ENCODE measurements at places on chromosomes 13 and 19.

- DNase-seq = no peak
These were observed 782 bp upstream of the CA11 start for GRCh38 chr19:48646722-48647216.

GRCh38 chr19:16807549-16808284 lies 21.5 kb upstream of the SIN3B start:
- DNase-seq = no peak

- no peak for DNase-seq
These were observed 331.8 kb downstream of the FOXO1 start for GRCh38 chr13:40334616-40335015.

- no peak for DNase-seq
These were observed 19.8 kb upstream of the ZNF91 start for GRCh38 chr19:23415034-23415433.

DNA sequence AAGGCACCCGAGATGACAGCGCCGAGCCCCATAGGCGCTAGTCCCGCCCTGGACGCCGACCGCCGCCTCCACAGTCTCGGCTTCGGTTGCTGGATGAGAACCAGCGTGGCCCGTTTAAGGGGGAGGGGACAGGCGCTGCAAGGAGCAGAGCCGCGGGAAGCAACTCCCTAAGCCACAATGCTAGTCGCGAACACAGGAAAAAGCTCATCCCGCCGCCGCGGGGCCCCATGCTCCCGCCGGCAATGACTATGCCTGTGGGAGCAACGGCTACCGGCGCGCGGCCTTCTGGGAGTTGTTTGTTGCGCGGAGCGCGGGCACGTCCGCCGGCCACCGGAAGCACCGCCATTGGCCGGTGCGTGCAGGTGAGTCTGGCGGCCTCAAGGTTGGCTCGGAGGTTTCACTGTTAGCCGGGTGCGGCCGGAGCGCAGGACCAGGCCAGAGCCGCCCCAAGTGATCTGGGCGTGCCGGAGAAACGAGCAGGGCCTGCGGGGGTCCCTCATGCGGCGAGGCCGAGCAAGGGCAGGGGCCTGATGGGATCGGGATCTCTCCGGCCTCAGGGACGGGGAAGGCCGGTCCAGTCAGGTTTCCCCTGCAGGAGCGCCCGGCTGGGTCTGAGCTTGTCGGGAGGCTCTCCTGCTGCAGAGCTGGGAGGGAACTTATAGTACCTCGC lies at the start of gene ZNF544:
ZNF544 (plus strand) TSS at position 330 of the 670 bp plus-strand sequence. CDS start 15,110 bp downstream, outside the sequence.
- DNase-seq = peak; percentile 87

- no peak for DNase-seq
These were observed 52.8 kb downstream of the COL4A2 start for GRCh38 chr13:110359840-110360301.

DNA sequence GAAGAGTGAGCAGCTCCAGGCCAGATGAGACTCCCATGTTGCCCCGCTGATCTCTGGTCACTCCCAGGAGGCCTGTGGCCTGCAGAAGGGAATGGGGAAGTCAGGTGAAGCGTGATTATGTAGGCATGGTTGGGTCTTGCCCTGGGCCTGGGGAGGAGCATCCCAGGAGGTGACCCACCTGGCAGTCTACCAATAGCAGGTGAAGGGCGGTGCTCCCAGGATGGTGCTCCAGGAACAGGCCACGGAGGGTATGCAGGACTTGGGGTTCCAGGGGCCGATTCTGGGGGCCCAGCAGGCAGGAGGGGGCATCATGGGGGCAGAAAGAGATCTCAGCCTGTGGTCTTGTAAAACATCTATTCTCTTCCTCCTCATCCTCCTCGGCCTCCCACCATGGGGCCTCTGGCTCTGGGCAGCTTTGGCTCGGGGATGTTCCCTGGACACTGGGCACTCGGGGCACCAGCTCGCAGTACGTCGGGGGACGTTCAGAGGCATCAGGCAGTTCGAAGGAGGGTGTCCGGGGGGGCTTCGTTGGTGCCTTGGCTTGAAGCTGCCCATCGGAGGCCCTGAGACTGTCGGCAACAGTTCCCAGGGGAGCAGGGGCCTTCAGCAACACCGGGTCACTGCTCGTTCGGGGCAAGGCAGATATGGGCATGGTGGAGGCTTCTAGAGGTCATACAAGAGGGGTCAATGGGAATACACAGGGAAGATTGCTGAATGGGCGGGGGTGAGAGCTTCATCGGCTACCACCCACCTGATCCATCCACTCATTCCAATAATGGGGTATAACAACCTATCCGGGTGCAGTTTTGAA lies 12.4 kb downstream of the SH2D3A start:
- DNase-seq = no peak

GRCh38 chr19:46898731-46899130 lies 37.9 kb downstream of the ARHGAP35 start:
- no peak for DNase-seq

GRCh38 chr19:12872941-12873890 lies 8.0 kb downstream of the DNASE2 start:
- peak; percentile 67 for DNase-seq

DNA sequence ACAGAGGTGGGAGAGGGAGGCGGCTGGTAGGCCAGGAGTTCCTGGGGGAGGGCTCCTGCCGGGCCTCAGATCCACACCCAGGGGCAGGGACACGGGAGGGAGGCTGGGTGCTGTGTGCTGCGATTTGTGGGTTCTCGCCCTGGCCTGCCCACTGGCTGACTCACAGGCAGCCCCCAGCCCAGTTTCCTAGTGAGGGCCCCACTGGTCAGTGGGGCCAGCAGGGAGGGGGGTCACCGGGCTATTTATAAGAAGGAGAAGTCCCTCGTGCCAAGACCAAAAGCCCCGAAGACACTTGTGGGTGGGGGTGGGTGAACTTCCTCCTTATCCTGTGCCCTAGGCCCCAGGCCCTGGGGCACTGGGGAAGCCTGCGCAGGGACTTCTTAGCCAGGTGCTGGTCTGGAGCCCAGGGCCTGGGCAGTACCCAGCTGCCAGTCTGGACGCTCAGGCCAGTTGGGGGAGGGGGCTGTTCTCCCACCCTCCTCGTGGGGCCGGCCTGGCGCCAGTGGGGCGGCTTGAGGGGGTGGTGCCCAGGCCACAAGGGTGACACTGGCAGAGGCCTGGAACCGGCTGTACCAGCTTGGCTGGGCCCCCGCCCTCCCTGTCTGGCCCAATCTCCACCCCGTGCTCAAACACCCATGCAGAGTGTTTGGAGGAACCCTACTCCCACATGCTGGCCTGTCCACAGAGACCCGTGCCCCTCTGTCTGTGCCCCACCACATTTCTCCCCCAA lies 5.0 kb upstream of the JUNB start:
- DNase-seq = no peak

- no peak for DNase-seq
These were observed 119.7 kb upstream of the SOX1 start for GRCh38 chr13:111947026-111947810.

GRCh38 chr19:56538761-56539263 lies at the start of gene ZFP28:
TSS of gene ZFP28 (plus strand) at chr19:56538948. CDS start at chr19:56539019, 71 bp downstream.
- no peak for DNase-seq

- peak; percentile 68 for DNase-seq
These were observed 65.1 kb downstream of the KCNRG start for GRCh38 chr13:50080203-50080910.

GRCh38 chr19:58549664-58550361 lies 5.1 kb downstream of the CHMP2A start:
- no peak for DNase-seq
